ENCODE measurements at places on chromosomes 6 and 20.

GRCh38 chr6:1104988-1105670 is 206.8 kb upstream of the FOXQ1 start:
- DNase-seq = no peak

- no peak for DNase-seq
Observed at GRCh38 chr6:68007717-68008116, 627.4 kb upstream of the ADGRB3 start.

DNA sequence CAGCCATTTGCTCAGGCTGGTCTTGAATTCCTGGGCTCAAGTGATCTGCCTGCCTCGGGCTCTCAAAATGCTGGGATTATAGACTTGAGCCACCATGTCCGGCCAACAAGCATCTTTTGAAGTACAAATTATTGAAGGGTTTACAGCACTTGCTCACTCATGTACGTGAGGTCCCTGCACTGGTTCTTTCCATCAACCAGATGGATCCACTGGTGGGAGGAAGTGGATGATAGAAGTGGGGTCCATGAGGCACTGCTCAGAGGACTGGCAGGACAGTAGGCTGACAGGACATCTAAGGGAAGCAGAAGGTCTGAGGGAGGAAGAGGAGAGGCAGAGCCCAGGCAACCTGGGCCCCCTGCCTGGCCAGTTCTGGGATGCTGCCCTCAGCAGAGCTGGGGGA is 109.2 kb upstream of the NXT1 start:
- no peak for DNase-seq

DNA sequence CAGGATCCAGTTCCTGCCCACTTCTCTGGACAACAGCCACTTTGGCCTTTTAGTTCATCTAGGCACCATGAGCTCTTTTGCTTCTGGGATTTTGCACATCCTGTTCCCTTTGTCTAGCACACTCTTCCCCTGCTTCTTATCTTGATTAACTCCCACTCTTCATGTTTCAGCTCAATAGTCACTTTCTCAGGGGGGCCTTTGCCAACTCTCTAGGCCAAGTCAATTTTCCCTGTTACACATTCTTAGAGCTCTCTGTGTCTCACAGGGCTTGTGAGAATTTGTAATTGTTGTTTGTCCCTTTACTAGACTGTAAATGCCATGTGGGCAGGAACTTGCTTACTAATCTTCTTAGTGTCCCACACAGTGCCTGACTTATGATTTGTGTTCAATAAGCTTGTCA is 58.1 kb upstream of the EPB41L1 start:
- DNase-seq = no peak

DNA sequence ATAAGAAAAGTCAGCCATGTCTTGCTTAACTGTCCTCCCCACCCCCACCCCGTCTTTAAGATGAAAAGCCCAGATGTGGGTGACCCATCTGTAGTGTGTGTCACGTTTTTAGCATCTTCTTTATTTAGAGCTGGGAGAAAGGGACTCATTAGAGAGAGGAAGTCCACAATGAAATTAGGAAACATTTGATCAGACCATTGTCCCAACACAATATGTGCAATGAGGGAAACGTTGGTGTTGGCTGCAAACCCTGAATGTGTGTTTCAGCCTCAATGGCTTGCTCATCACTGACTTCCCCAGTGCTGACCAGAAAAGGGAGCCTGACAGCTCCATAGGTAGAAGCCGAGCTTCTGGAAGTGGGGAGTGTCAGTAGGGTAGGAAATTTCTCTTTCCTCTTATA is 475.7 kb downstream of the CD83 start:
- DNase-seq = no peak

DNA sequence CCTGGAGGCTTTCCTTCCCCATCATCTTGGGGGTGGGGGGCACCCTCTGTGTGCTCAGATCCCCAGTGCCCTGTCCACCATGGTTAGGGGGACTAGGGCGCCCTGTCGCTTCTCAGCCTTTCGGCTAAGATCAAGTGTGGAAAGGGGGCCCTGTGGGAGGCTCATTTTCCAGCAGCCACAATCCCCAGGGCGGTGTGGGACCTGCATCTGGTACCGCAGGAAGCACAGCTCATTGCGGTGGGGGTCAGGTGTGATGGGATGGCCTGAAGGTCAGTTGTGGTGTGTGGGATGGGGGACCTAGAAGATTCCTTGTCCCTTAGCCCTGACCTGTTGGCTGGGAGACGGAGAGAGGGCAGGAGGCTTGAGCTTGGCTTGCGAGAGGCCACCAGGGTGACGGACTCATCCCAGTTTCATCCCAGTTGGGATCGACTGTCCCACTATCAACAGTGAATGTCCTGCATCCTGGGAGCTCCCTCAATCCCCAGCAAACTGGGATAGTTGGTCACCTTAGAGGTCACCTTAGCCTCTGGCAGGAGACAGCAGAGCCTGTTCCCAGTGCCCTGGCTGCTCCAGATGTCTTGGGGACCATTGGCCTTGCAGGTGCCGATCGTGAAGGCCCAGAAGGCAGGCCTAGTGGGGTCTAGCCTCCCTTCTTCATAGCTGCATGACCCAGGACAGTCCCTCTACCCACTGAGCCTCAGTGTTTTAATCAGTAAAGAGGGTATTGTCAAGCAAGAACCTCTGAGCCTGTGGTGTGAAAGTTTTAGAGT is 64.5 kb upstream of the PMEPA1 start:
- no peak for DNase-seq

DNA sequence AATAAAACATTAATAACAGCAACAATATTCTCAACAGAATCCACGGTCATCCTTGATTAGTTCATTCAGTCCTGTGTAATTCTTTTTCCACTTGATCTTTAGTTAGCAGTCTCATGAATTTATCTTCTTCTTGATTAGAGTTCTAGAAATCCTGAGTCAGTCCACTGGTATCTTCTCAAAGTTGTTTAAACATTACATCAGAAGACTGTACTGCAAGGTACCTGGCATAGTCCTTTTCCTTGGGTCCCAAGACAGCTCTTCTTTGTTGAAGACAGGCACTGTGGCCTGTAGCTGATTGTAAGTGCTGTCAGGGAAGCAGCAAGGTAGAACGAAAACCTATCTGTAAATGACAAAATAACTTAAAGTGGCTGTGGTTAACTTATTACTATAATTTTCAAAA is 11.8 kb downstream of the MAP3K4 start:
- DNase-seq = no peak

- DNase-seq = no peak
Observed at GRCh38 chr6:16372029-16372776, 133.8 kb downstream of the GMPR start.

DNA sequence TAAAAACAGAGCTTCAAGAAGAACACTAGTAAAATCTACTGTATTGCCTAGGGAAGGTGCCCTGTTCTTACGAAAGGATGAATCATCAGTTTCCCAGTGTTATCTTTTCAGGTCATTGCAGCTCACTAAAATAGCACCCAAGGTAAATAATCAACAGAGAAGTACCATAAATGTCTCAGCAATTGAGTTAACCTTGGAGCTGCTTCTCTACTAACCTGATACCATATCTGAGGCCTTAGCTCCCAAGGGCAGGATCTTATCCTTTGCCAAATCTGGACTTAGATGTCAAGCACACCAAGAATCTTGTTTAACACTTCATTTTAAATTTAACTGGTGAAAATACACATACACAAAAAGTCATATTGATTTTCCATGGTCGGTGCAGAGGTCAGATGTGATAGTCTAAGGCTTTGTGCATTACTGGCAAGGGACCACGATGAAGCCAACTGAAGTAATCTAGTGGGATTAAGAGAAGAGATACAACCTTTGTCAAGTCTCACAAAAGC is 81.5 kb downstream of the EDN1 start:
- DNase-seq = no peak

DNA sequence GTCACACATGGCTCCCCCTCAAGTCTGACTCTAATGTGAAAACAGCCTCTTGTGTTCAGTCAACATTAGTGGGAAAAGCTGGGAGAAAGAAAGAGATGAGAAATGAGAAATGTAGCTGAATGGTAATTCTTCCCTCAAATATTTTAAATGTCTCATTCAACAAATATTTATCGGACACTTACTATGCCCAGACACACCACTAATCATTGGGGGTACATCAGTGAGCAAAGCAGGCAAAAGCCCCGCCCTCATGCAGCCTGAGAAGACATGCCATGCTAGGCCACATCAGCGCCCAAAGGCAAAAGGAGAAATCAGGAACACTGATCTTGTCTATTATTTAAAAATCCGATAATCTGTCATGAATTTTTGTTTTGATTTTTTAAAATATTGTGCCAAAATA is 89.9 kb upstream of the ASF1A start:
- DNase-seq = no peak

DNA sequence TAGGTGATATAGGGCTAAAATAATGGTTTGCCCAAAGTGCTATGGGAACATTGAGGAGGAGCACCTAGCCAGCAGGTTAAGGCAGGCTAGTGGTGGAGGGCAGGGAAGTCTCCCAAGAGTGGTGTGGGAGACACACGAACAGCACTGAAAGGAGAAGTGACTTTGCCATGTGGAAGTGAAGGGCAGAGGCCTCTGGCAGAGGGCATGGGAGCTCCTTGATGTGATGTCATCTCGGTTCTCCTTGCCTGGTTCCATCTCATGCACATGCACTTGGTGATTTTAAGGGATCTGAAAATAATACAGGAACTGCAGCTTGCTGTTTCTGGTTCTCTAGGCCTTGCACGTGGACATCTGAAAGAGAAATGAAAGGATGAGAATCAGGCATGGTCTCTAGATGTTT is 4.7 kb upstream of the MAP3K4 start:
- DNase-seq = no peak

DNA sequence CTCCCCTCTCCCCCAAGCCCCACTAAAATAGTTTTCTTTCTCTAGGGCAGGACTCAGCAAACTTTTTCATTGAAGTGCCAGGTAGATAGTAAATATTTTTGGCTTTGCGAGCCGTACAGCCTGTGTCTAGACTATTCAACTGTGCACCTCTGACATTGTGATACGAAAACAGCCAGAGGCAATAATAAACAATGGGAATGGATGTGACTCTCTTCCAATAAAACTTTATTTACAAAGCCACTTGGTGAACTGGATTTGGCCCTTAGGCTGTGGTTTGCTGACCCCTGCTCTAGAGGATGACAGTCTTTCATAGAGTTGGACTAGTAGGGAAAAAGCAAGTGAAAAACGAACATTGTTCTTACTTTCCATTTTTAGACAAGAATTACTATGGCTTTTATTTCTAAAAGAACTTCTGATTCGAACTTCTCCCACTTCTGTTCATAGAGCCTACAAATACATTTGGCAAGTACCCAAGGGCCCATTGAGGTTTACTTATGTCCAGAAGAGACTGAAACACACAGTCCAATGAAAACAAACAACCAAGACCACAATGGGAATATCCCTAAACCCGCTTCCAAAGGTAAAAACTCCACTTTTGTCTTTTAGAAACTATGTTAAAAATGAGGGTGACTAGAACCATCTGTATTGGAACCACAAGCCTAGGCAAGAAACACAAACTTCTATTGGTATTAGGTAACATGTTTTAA is 46.4 kb upstream of the CDKAL1 start:
- DNase-seq = no peak

DNA sequence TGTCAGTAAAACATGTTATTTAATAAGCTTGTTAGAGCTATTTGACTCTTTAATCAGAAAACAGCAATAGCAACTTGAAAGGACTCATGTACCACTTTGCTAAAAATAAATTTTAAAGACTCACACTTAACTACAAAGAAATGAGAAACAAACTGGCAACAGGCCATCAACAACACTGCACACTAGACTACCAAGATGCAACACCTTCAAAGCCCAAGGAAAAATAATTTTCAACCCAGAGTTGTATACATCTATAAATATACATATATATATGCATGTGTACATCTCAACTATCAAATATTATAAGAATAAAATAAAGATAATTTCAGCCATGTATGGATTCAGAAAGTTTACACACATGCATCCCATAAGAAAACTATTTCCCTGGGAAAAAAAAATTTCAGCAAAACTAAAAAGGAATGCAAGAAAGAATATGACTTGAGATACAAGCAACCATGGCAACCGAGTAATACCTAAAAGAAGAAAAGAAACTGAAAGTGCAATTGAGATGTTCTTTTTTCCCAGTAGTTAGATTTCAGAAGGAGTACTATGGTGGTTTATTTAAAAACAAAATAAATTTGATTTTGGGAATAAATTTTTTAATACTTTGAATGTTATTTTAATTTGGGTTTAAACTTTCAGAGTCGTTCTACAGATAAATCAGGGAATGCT is 303.8 kb downstream of the UBE3D start:
- DNase-seq = no peak

GRCh38 chr20:54103067-54103761 is 32.8 kb upstream of the BCAS1 start:
- DNase-seq = no peak

- no peak for DNase-seq
Observed at GRCh38 chr6:155001482-155001881, 6.4 kb downstream of the TIAM2 start.

- DNase-seq = no peak
Observed at GRCh38 chr20:35903843-35904242, 50.5 kb downstream of the SCAND1 start.

- DNase-seq = no peak
Observed at GRCh38 chr6:4402477-4402976, 267.2 kb upstream of the ECI2 start.

- DNase-seq = no peak
Observed at GRCh38 chr6:85252552-85252951, 197.3 kb upstream of the NT5E start.

DNA sequence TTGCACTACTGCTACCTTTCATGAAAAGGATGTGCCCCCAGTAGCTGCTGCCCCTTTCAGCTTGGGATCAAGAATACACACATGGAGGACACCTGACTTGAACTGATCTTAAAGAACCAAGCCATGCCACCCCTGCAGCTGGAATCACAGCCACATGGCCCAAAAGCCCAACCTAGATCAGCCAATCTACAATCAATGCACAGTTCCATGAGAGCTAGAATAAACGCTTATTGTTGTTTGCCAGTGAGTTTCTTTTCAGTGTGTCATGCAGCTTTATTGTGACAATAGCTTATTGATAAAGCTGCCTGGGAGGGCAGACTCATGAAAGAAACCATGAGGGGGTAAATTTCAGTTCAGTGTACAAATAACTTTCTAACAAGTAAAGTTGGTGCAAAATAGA is 397.7 kb downstream of the PTPRT start:
- DNase-seq = no peak

DNA sequence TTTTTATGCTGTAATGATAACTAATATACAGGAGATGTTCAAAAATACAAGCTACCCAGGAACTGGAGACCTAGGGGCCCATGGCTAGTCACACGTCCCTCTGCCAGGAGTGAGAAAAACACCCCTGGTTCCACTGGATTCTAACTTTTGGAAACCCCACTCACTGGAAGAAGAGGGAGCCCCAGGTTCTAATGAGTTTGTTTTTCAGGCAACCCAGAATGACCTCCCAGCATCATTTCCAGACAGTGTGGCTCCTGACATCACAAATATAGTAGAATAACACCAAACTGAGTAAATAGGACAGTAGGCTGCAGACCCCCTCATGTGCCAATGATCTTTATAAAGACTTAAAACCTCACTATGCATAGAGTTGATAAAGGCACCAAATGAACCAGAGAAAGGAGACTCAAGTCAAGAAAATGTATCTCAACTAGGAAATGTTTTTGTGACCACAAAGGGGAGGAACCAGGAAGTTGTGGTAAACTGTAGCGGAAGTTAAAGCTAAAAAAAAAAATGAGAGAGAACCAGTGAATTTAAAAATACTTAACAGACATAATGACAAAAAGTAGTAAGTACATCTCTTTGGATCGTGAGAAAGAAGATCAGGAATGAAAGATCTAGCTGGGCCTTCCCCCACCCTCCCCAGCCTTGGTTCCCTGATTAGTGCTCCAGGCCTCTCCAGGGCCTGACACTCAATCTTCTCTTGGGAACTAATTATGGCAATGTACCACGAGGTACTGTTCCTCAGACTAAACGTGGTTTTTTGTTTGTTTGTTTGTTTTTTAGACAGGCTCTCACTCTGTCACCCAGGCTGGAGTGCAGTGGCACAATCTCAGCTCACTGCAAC is 19.8 kb downstream of the HLA-E start:
- DNase-seq = no peak

GRCh38 chr20:8967641-8968245 is 101.1 kb upstream of the PLCB4 start:
- DNase-seq = no peak

Data from NCI-H1048 (cell line).